ENCODE measurements at places on chromosomes 7 and 10. TPM values are rescaled to one million over a fixed set of nuclear protein-coding genes. Genes with fewer than 3 reads are reported as not detected.
A peak's percentile ranks its signal among the peaks of the same experiment; 100 is the strongest.

The XRCC2 gene
- total RNA-seq, result 14.1 TPM

- DNase-seq, result no peak
These were observed 1.6 kb downstream of the RASSF4 start for GRCh38 chr10:44961230-44961571.

- DNase-seq, result no peak
These were observed 17.4 kb upstream of the ZNF273 start for GRCh38 chr7:64885520-64886240.

GRCh38 chr7:36278620-36279172 lies 111.0 kb upstream of the ANLN start:
- no peak for DNase-seq

DNA sequence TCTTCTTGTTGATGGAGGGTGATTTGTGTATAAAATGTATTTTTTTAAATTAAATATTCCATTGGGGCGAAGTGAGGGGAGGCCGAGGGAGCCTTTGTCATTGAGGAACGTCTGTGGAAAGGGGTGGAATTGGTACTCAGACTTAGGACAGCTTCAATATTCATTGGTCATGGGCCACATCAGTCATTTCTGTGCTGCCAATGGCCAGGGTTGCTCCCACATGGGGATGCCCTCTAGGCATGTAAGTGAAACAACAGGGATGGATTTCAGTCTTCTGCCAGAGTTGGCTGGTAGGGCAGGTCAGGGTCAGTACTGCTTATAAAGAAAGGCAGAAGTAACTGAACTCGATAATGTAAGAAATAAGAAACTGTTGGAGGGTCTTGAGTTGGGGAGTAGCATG lies 47.2 kb downstream of the NEURL1 start:
- DNase-seq, result peak; percentile 30

- no peak for DNase-seq
These were observed 76.7 kb downstream of the EMX2 start for GRCh38 chr10:117619223-117619622.

GRCh38 chr10:30197186-30197585 lies 137.8 kb upstream of the JCAD start:
- DNase-seq, result no peak

DNA sequence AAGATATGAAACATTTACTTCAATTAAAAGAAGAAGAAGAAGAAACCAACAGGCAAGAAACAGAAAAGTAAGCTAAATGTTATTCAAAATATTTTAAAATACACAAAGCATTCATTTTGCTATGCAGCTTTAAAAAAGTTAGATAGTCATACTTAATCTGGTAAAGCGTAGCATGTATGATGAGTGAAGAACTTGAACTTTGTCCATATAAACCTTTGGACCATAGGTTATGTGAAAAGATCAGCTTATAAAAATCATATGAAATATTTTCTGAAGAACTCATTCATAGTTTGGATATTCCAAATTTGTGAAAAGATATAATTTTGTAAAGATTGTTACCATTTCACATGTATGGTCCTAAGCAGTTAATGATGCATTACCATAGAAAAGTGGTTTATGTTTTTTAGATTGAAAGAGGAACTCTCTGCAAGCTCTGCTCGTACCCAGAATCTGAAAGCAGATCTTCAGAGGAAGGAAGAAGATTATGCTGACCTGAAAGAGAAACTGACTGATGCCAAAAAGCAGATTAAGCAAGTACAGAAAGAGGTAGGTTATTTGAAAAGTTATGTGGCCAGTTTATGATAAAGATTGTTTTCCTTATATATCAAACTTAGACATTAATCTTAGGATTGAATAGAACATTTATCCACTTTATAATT lies 37.3 kb downstream of the KIF20B start:
- DNase-seq, result no peak
